ENCODE measurements at places on chromosomes 1 and 21.

- DNase-seq: no peak
Measured at GRCh38 chr1:25643929-25644328, 27.3 kb downstream of the MAN1C1 start.

DNA sequence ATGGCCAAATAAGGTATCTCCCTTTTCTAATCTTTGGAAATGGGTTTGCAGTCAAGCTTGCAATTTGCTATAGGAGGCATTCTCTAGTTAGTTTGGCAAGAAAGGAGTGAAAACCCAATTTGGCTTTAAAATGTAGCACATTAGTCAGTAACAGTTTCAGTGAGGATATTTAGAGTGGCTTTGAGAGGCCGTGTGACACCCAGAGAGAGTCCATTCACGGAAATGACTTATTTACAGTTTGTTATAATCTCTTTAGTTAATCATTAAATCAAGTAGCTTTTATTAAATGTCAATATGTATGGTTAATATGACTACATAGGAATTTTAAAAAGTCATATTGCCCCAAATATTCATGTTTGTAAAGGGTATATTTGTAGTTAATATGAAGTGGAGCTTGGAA is 9.6 kb downstream of the ZBTB18 start:
- DNase-seq: no peak

DNA sequence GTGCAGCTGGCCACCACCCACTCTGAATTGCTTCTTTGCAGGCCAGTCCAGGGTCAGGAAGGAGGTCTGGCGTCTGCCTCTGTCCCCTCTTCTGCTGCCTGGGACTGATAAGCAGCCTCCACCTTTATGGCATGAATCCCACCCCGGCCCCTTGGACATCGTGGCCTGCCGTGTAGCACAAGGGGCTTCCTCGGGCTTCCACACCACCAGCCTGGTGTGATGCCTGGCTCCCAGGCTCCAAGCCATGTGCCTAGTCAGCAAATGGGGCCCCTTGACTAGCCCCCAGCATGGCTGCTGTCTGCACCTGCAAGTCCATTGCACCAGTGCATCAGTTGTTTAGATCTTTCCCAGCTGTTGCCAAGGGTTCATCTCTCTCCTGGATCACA is 9.9 kb upstream of the ARF1 start:
- no peak for DNase-seq

- no peak for DNase-seq
Measured at GRCh38 chr1:150555971-150556865, 7.0 kb downstream of the ADAMTSL4 start.

GRCh38 chr1:153769221-153769620 is 6.0 kb upstream of the SLC27A3 start:
- no peak for DNase-seq

DNA sequence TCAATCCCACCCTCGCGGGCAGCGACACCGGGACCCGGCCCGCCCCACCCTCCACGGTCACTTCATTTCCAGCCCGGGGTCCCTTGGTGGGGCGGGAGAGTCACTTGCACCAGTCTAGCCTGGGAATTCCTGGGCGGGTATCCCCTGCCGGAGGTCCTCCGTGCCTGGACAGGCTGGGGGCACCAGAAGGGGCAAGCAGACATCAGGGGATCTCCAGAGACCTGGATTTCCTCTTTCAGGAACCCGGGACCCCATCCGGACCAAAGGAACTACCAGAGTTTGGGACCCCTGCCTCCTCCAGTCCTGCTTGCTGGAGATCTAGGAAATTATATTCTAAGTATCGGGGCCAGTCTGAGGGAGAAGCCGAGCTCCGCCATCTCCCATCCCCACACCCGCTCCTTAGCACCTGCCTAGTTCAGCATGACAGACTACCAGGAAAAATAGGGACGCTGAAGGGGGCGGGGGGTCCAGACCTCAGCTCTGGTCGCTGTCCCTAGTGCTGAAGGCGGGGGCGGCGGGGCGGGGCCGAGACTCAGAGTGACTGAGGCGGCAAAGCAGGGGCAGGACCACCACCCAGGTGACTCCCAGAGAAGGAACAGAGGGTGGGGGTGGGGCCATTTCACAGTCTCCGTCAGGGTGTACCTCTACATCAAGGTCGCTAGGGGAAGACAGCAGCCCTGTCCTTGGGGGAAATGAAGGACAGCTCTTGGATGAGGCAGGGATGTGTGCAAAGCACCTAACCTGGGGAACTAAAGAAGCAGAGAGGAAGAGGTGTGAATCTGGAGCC is 832 bp downstream of the HCN3 start:
- peak; percentile 30 for DNase-seq

DNA sequence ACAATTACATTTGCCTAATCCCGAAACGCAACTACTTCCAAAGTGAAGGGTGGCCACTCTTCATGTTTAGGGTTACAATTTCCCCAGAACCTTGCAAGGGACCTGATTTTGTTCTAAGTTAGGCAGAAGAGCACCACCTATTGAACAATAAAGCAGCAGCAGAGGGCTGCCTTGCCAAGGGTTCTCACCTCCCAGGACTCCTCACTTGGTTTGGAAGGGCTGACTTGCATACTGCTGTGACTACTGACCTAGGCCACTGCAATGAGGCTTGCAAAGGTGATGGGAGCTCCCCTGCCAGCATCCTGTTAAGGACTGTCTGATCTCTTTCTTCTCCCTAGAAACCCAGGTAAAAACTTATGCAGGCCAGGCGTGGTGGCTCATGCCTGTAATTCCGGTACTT is 14.2 kb downstream of the MTOR start:
- DNase-seq: no peak

GRCh38 chr1:199082778-199083389 is 444.0 kb downstream of the PTPRC start:
- no peak for DNase-seq

- DNase-seq: no peak
Measured at GRCh38 chr1:35706846-35707600, 11.7 kb downstream of the C1orf216 start.

GRCh38 chr1:179917601-179918429 is 35.7 kb downstream of the TOR1AIP1 start:
- DNase-seq: peak; percentile 16

- no peak for DNase-seq
Measured at GRCh38 chr1:55524006-55524405, 308.8 kb upstream of the USP24 start.

DNA sequence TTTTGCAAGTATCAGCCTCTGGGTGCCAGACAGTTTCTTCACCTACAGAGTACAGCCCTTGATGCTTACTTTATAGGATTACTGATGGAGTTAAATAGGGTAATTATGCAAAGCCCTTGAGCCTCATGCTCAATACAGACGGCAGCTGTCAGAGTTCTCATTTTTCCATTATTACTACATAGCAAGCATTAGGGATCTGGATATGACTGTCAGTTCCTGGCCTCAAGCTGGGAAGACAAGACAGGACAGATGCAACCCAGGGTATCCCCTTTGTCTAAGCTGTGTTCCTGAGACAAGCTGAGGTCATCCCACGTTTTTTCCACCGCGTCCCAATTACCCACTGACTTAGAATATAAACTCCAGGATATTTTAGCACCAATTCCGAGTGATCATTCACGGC is 94.4 kb downstream of the SLC35F3 start:
- DNase-seq: no peak

GRCh38 chr1:64515427-64515826 is 45.5 kb downstream of the CACHD1 start:
- DNase-seq: peak; percentile 75

DNA sequence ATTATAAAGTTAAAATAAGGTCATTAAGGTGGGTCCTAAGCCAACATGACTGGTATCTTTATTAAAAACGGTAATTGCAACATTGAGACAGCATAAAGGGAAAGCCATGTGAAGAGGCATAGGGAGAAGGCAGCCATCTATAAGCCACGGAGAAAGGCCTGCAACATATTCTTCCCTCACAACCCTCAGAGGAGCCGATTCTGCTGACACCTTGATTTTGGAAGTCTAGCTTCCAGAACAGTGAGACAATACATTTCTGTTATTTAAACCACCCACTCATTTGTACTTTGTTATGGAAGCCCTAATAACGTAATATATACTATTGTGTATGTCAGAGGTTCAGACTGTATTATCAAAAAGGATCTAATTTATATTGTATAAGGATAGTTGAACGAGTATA is 190.8 kb downstream of the PDE4B start:
- no peak for DNase-seq

- peak; percentile 68 for DNase-seq
Measured at GRCh38 chr1:24888971-24889676, 41.0 kb downstream of the RUNX3 start.

DNA sequence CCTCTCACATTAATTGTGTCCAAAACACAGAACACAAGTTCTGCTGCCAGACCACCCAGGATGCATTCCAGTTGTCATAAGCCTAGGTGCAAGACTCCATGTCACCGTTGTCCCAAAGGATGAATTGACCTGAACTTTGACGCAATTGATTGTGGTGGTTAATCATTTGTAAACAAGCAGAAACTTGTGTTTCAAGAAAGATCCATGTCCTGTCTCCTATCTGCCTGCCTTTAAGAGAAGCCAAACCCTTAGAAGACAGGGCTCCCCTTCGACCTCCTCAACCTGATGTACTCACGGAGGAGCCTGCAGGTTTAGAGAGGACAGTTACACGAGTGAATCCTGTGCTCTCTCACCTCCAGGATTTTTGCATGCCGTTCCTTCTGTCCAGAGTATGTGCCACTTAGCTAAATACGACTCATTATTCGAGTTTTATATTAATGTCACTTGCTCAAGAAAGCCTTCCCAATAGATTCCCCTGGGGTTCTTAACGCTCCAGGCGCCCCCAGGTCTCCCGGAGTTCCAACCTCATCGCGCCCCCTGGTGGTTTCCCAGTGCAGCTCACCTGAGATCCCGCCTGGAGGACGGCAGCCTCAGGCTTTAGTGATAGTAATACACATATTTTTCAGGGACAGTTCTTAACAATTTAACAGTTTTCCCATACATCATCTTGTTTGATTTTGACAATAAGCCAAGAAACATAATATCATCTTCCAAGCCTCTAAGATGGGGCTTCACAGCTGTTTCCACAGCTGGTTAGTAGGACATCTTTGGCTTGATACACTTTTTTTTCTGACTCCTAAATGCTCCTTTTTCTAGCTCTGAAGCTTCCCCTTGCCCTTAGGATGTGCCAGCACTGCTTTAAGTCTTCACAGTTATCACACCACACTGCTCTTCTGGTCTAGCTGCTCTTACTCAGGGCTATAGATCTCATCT is 2.4 kb upstream of the C8B start:
- peak; percentile 48 for DNase-seq

GRCh38 chr1:195335541-195335940 is 1272.7 kb downstream of the KCNT2 start:
- peak; percentile 24 for DNase-seq

DNA sequence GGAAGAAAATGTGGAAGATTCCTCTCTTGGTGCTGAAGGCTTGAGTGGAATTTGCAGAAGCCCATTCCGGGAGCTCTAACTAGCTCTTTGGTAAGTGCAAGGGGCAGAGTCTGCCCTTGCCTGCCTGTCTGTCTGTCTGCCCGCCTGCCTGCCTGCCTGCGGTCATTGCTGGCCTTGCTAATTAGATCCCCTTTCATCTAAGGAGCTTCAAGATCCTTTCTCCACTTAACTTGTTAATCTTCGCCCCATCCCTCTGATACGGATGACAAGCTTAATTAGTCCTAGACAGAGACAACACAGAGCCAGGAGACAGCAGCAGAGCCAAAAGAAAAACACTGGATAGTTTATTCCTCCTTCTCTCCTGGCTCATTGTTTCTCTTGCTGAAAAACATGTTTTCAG is 80.2 kb upstream of the GADD45A start:
- DNase-seq: no peak

- DNase-seq: no peak
Measured at GRCh38 chr1:109109906-109110305, 4.0 kb upstream of the ELAPOR1 start.

GRCh38 chr1:165595246-165595938 is 35.6 kb upstream of the MGST3 start:
- DNase-seq: peak; percentile 62

GRCh38 chr21:32587120-32587519 is 1.8 kb upstream of the TCP10L start:
- DNase-seq: no peak

DNA sequence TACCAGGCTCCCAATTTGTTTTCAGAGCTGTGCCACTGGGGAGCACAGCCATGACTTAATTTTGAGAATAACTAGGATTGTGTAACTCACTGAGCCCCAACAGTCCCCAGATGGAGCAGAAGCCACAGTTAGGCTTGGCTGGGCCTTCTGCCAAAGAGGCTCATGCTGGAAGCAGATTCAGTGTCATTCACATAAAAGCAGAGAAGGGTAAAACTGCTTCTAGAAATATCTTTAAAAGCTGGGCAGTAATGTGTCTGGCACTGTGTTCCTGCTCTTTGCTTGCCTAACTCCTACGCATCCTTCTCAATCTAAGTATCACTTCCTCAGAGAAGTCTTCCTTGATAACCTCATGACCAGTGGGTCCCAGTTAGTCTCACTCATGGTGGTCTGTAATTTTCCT is 20.3 kb downstream of the STK40 start:
- DNase-seq: peak; percentile 78

- DNase-seq: no peak
Measured at GRCh38 chr1:204530932-204531331, 14.7 kb downstream of the MDM4 start.

- no peak for DNase-seq
Measured at GRCh38 chr1:85889870-85890269, 181.6 kb upstream of the ZNHIT6 start.

DNA sequence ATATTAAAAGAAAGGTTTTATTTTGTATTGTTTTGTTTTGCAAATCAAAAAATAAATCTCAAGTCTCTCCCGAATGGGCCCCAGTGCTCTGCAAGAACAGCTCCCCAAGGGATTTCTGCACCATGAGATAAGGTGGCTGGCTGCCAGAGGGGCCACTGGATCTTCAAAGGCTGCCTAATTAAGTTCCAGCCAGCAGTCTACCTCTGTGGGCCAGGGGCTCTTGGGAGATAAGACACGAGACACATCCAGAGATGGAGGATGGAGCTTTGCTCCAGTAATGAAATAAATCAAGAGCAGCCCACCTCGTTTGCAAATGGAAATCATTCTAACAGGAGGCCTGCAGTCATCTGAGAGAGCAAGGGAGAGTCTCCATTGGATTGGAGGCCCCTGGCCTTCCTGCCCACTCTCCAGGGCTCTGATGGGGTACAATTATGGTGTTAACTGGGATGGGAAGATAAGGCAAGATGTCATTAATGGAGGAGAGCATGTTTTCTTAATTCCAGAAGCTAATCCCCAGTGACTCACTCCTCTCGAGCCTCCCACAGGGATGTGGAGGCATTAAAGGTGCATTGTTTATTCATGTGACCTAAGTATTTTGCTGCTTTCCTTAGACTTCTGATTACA is 155.2 kb upstream of the KAZN start:
- peak; percentile 8 for DNase-seq

- no peak for DNase-seq
Measured at GRCh38 chr21:33232291-33233034, 2.7 kb downstream of the IFNAR2 start.

DNA sequence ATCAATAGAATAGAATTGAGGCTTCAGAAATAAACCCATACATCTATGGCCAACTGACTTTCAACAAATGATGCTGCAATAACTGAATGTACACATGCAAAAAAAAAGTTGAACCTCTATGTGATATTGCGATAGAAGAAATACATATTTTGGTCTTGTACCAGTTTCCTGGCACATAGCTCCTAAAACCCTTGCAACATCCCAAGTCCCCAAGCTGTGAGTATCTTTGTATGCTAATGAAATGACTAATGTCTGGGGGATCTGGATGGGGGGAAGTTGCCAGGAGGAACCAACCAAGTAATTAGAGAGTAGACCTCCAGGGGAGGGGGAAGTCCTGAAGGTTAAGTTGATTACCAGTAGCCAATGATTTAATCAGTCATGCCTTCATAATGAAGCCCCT is 24.4 kb downstream of the BLZF1 start:
- DNase-seq: no peak

- no peak for DNase-seq
Measured at GRCh38 chr1:29454616-29455380, 218.5 kb downstream of the PTPRU start.
